ENCODE measurements at places on chromosomes 13 and 19. TPM values are rescaled to one million over a fixed set of nuclear protein-coding genes. Genes with fewer than 3 reads are reported as not detected.

- no peak for DNase-seq
These were observed 859.1 kb downstream of the DIAPH3 start for GRCh38 chr13:59304596-59304995.

GRCh38 chr13:75400775-75401174, 81.2 kb downstream of the TBC1D4 start:
- no peak for DNase-seq

The CDX2 gene
- not detected for total RNA-seq

DNA sequence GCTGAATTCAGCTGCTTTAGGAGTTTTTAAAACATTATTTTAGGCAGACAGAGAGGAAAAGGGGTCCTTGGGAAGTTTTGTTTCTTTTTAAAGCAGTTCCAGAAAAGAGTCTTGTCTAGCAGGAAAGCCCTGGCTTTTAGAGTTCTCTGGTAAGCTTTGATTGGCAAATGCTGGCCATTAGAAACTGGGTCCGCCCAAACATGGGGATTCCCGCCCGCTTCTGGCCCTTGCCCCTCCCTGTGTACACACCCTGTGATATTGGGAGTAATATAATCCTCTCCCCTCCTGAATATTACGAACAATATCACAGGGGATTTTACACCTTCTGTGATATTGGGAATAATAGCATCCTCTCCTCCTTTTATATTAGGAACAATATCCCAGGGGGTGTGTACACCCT, 58.9 kb downstream of the ERICH4 start:
- peak; percentile 38 for DNase-seq

The VSTM1 gene
- not detected for total RNA-seq

DNA sequence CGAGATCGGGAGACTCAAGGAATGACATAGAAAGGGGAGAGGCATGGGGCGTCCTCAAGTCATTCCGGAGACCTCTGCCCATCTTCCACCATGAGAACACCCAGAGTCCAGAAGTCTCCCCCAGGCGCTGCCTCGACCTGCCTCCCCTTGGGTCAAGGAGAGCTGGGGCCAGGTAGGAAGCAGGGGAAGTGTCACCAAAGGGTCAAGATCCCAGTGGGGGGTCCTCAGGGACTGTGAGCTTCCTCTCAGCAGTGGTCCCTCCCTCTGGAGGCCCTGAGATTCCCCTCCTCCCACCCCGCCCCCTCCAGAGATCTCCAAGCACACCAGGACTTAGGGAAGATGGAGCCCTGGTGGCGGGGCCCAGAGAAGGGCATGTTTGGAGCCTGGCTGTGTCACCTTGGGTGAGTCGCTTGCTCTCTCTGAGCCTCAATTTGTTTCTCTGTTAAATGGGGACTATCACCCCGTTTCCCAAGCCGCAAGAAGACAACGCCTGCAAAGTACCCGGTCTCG, 919 bp downstream of the DACT3 start:
- DNase-seq = peak; percentile 24

DNA sequence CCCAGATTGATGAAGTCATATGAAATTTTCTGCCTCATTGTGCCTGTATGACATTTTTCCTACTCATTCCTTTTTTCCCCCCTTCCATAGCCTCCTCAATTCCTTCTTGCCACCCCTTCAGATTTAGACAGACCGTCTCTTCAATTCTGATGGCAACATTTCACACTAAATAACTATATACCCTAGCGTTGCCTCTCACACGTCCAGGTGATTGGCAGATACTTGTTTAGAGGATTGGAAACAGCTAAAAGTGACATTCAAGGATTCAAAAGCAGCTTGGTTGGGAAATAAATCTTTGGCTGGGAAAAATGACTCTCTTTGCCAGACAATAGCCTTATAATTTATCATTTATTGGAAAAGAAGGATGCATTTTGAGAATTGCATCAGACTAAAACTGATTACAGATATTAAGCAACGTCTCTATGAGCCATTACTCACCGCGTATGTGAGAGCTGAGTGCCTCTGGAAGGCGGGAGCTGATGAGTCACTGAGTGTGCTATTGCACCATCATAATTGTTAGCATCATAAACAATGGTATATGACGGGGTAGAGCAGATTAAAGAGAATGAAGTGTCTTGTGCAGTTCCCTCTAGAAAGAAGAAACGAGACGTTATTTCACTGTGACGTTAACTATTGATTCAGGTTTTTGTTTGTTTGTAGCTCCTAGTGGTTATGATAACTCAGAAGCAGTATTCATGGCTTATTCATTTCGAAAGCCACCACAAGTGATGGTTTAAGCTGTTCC, 61.1 kb upstream of the FAM216B start:
- peak; percentile 35 for DNase-seq

DNA sequence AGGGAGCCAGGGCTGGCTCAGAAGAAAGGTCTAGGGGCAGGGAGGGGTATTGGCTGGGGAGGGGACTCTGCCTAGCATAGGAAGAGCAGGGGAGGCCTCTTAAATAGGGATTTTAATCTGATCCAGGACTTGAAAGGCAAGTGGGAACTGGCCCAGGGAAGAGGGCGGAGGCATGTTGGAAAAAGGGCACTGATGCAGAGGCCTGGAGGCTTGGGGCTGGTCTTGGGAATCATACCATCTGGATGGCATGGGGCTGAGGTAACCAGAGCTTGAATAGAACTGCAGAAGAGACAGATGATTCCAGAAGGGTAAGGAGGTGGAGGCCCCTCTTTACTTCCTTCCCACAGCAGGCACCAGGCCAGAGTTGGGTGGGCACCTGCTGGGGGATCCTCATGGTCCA, 29.1 kb downstream of the CERS4 start:
- no peak for DNase-seq

- DNase-seq = no peak
These were observed 44.9 kb downstream of the ESD start for GRCh38 chr13:46751811-46752635.

DNA sequence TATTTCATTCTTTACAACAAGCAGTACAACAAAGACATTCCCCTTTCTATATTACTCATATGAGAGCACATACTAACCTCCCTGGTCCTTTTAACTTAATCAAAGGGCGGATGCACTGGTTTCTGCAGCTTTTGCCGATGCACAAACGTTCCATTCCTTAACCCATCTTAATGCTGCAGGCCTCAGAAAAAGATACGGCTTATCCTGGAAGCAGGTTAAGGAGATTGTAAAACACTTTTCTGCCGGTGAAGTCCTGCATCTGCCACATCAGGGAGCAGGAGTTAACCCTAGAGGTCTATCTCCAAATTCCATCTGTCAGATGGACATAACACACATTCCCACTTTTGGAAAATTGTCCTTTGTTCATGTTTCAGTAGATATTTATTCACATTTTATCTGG, 11.5 kb upstream of the ZNF814 start:
- DNase-seq = no peak

DNA sequence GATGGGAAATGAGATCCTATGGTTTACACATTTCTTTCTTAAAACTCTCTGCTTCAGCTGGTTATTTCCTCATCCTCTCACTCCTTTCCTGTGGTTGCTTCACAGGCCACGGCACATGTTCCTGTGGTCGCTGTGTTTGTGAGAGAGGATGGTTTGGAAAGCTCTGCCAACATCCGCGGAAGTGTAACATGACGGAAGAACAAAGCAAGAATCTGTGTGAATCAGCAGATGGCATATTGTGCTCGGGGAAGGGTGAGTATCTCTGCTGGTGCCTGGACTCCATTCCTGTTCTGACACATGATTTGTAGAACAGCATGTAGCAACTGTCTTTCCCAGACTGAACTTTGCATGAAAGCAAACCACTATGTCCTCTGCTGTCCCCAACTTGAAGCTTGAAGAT, 254.2 kb downstream of the ITGBL1 start:
- DNase-seq = peak; percentile 80

- peak; percentile 73 for DNase-seq
These were observed 443.9 kb downstream of the FGF9 start for GRCh38 chr13:22114630-22115311.

GRCh38 chr19:16106121-16106520, 5.6 kb upstream of the RAB8A start:
- DNase-seq = peak; percentile 47

DNA sequence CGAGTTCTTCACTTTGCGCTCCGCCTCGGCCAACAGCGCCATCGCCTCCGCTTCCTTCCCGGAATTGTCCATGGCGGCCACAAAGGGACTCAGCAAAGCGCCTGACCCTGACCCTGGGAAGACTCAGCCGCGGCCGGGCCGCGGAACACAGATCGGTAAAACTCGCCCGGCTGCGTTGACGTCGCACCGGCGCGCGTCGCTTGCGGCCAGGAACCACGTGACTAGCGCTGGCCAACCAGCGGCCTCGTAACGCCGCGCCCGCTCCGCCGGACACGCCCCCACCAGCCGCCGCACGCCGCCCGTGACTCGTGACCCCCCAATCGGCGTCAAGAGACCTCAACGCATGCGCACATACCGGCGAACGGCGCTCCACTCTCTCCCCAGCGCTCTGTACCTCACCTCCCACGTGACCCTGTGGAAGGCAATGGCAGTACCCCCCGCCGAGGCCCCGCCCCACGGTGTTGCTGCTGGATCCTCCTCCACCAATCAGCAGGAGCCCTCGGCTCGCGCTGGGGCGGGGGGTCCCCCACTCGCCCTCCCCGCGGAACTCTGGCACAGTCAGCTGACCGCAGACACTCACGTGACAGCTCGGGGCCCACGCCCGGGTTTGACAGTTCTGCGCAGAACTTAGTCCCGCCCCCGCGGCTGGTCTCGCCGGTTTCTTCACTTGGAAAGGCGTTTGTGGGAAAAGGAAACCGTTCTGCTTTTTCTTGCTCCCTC, at the start of gene NAPA:
TSS of gene NAPA (minus strand) at position 195 of the 720 bp plus-strand sequence. CDS start at position 72, 123 bp downstream.
- DNase-seq = peak; percentile 100

The MATK gene
- 4.0 TPM for total RNA-seq

DNA sequence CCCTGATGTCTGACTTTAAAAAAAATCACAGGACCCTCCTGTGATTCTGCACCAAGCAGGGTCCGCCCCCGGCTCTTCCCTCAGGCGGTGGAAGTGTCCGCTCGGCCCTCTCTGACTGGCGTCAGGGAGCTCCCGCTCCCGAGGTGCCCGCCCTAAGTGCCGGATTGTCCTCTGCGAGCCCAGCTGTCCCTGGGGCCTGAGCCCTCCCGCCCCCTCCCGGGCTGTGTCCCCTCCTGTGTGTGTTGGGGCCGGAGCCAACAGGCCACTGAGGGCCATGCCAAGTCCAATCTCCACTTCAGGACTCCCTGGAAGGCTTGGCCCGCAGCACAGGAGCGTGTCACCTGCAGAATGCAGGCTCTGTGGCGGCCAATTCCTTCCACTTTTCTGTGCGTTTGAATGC, 25.4 kb downstream of the MAP2K2 start:
- no peak for DNase-seq

GRCh38 chr19:4497770-4498389, 20.4 kb downstream of the PLIN4 start:
- DNase-seq = no peak

- peak; percentile 25 for DNase-seq
These were observed 951 bp upstream of the MTUS2 start for GRCh38 chr13:28819046-28819730.

The CBLC gene
- total RNA-seq = not detected

The PCDH8 gene
- total RNA-seq = 1.3 TPM

DNA sequence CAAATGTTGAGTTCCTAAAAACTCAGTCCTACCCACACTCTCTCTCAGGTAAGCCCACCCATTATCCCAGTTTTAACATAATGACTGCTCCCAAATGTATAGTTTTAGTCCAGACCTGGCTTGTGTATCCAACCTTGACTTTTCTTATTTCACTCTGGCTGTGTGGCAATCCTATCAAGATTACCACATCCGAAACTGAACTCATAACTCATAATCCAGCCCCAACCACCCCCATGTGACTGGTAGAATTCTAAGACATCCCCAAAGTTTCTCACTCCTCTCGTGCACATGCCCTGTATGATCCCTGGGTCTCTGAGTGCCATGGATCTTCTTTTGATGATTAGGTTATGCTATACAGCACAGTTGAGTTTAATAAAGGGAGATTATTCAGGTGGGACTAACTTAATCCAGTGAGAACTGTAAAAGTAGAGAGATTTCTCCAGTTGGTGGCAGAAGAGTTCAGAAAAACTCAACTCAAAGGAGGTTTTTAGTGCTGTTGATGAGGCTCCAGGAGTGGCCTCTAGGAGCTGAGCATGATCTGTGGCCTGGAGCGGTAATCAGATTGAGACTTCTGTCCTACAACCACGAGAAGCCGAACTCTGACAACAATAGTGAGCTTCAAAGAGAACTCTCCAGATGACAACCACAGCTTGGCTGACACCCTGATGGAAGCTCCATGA, 413.4 kb downstream of the ZNF536 start:
- DNase-seq = no peak

DNA sequence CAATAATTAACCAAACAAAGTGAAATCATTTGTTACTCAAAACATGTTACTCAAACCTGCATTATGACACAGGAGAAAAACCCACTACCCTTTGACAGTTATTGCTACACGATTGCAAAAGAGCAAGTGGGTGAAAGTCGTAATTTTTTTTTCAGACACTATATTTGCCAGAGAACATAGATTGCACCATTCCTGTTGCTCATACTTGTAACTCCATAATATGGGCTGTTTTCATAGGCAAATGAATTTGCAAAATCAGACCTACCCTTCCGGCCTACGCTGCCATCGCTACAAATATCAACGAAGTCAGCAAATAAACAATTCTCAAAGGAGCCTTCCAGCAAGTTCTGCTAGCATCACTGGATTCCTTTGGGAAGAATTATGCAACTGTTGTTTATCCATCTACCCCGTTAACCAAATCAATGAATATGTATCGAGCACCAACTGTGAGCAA, 396.5 kb downstream of the IRS2 start:
- no peak for DNase-seq

DNA sequence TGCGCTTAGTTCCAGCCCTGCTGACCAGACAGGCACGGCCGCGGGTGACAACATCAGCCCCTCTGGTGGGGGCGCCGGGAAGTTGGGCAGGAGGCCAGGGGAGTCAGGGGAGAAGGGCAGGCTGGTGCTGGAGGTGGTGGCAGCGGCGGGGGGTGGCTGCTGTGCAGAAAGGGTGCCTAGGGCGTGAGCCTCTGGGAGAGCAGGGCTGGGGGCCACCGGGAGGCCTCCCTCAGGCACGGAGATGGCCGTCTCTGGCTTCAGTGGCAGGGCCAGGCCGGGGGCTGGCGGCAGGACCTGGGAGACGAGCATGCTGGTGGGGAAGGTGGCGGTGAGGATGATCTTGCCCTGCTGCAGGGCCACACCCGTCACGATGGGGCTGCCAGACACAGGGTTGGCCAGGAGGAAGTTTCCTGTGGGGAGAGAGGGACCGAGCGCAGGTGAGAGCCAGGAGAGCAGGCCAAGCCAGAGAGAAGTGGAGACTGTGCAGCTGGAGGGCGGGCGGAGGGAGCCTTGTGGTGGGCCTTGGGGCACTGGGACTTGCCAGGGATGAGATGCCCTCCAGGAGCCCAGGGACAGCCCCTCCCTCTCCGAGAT, 3.3 kb downstream of the SIX5 start:
- DNase-seq = no peak

The MUC16 gene
- total RNA-seq = not detected

The TMEM38A gene
- 1.0 TPM for total RNA-seq

GRCh38 chr13:51457086-51457815, 4.4 kb upstream of the INTS6 start:
- DNase-seq = no peak

GRCh38 chr13:74206061-74206561, 71.9 kb upstream of the KLF12 start:
- DNase-seq = peak; percentile 72

All from Daoy (cell line).